ENCODE measurements at places on chromosomes 12 and 14.

GRCh38 chr14:66056268-66056907 lies 429.8 kb upstream of the CCDC196 start:
- no peak for DNase-seq

DNA sequence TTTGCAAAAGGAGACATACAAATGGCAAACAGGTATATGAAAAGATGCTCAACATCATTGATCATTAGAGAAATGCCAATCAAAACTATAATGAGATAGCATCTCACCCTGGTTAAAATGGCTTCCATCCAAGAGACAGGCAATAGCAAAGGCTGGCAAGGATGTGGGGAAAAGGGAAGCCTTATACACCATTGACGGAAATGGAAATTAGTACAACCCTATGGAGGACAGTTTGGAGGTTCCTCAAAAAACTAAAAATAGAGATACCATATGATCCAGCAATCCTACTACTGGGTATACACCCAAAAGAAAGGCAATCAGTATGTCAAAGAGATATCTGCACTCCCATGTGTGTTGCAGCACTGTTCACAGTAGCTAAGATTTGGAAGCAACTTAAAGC lies 17.3 kb upstream of the CKAP4 start:
- DNase-seq: no peak

GRCh38 chr14:91252871-91253794 lies 8.6 kb upstream of the GPR68 start:
- DNase-seq: no peak

DNA sequence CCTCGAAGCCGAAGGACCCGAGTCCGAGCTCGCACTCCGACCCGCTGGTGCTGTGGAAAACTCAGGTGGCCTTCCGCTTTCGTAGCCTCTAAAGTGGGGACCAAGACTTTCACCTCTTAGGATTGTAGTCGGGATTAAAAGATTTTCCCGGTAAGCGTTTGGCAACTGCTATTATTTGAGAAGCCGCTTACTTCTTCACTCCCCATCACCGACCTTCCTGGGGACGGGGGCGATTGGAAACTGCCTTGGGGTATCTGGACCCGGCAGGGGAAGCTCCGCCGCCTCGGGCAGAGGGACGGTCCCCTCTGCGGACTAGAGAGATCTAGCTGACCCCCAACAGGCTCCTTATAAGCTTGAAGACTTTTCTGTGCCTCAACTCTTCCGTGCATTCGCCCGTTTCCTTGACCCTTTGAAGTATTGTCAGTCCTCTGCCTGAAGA lies 659 bp downstream of the TRAFD1 start:
- DNase-seq: no peak

DNA sequence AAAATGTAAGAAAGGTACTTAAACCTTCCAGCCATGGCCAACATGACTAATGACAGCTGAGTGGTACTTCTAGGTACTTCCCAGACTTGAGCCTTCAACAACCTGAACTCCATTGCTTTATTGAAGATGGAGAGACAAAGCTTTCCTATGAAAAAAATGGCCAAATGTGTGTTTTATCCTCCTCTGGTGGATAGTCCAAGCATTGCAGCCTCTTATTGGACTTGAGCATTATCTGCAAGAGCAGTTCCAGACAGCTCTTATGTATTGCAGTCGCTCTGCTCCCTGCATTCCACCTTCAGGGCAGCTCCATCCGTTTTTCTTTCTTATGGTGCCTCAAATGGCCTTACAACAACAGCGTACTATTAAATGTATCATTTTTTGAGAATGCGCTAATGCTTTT lies 588.2 kb downstream of the NRXN3 start:
- no peak for DNase-seq

DNA sequence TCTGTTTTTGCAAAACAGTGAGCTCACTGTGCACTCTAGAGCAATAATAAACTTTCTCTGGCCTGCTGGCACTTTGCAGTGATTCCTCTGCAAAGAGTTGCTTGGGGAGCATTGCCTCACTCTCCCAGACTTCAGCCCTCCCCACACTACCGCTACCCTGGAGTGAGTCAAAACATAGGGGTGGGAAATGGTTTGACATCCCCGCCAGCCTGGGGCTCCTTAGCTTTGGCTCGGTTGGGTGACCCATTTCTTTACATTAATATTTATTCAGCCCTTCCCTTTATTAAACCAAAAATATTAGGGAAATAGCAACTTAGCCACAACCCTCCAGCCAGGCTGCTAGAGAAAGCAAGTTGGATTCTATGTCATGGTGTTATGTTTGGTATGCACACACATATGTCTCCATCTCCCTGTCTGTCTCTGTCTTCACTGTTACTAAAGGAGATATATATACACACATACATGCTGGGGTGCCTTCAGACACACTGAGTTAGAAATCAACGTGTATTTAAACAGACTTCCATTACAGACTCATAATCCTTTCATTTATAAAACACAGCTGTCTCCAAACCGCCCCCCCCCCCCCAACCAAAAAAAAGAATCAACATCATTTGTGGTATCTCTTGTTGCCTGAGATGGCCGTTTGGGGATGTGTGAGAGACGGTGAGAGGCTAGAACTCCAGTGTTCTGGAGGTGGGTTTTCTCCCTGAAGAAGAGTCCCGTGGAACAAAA lies 3.4 kb upstream of the IRF2BPL start:
- DNase-seq: no peak

DNA sequence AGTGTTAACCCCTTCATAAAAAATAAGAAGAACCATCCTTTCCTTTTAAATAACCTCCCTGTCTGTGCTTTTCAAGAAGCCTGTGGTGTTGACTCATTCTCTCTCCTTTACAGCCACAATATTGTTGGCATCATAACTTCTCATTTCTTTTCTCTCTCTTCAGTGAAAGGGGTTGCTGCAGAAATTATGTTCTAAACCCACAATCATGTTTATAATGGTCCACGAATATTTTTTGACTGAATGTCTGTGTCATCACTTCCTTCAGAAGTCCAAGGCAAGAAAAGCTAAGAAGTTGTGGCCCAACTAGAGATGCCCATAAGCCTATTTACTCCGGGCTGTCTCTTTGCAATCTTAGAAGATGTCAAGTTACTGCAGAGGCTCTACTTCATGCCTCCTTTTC lies 488.3 kb downstream of the APAF1 start:
- no peak for DNase-seq

GRCh38 chr12:43348221-43348620 lies 203.8 kb downstream of the ADAMTS20 start:
- DNase-seq: no peak

GRCh38 chr12:57127101-57127725 lies 1.1 kb upstream of the LRP1 start:
- DNase-seq: no peak

DNA sequence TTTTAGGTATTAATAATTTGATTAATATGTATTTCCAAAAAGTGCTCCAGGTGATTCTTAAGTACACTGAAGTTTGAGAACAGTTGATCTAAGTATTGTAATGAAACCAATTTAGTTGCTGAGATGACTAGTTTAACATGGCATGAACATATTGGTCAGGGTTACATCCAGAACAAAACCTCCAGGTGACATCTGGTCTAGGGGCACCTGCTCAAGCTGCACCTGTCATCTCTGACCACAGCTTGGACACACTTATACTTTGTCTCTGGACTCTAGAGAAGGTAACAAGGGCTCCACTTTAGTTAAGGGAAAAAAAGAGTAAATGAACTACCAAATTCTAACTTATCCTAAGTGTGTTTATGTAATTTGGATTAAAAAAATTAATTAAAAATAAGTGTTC lies 8.1 kb downstream of the ARID2 start:
- DNase-seq: no peak

GRCh38 chr12:90690120-90690519 lies 264.9 kb downstream of the CCER1 start:
- no peak for DNase-seq

GRCh38 chr14:96584907-96585671 lies 82.9 kb downstream of the PAPOLA start:
- no peak for DNase-seq

- DNase-seq: no peak
Observed at GRCh38 chr12:81757731-81758365, 1.3 kb downstream of the PPFIA2 start.

DNA sequence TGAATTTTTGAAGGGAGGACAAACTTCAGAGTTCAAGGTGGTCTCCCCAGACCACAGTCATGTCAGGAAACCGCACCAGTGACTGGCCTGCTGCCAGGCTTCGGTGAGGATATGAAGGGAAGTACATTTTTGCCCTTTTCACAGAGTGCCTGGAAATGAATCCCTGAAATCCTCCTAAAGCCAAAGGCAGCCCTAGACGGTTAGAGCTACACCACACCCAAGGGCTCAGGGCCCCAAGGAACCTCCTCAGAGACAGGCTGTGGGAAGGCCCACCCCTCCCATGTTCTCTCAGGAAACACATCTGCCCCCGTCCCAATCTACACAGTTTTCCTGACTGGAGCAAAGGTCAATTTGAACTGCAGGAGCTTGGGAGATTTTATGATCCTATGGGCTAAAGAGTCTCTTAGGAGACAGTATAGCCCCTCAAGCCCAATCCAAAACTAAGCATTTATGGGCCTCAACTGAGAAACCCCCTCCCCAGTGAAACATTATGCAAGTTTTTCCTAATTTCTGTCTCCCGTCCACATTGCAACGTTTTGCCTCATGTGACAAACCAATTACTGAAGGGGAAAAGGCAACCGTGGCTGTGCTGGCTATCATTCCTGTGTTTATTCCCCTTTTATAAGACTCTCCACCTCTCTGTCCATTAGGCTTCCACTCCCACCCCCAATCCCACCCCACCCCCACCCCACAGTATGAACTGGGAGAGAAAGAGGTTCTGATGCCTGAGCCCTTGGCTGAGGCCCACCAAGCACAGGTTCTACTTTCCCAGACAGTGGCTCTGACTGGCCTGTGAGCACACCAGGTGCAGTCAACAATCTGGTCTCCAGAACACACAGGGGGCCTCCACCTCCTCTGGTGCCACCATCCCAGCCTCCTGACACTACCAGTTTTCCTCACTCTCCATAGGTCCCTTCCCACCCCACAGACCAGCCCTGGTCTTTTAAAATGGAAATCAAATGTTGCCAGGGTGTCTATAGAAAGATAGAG lies 9.6 kb upstream of the RNASE1 start:
- no peak for DNase-seq

DNA sequence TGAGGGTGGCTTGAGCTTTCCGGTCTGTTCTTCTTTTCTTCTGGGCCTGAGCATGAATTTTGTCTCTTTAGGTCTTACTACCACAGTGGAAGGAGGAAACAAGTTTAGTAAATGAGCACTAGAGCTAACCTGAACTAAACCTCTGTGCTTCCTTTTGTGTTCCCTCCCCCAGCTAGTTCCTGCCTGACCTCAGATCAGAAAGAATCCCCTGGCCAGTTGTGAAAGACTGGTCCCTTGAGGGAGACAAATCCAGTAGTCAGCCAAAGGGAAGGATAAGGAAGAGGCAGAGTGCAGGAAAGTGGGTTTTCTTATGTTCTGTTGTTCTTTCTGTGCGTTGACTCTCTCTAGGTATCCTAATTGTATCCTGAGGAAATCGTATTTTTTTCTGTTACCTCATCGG lies 17.5 kb downstream of the ZNF664 start:
- no peak for DNase-seq

- DNase-seq: no peak
Observed at GRCh38 chr14:49991491-49991890, 98.6 kb downstream of the ARF6 start.

- no peak for DNase-seq
Observed at GRCh38 chr12:14810953-14811483, 3.0 kb downstream of the SMCO3 start.
